Umbilical cord (tissue), 2 donors: ENCODE measurements at places on chromosomes 2 and 18.

GRCh38 chr18:79485788-79486355 lies 90.1 kb downstream of the NFATC1 start:
- DNase-seq = peak; percentile 77

- DNase-seq = no peak
These were observed 58.8 kb downstream of the SPP2 start for GRCh38 chr2:234109321-234109720.

GRCh38 chr2:65281627-65282351 lies 54.2 kb downstream of the ACTR2 start:
- DNase-seq = peak; percentile 56

GRCh38 chr2:33644215-33644614 lies 45.1 kb upstream of the FAM98A start:
- no peak for DNase-seq

- DNase-seq = peak; percentile 58
These were observed at the start of gene EPB41L3 for GRCh38 chr18:5543773-5544389. Gene EPB41L3 (minus strand): TSS chr18:5543997. CDS start chr18:5489183, 54,814 bp downstream.

GRCh38 chr2:74573747-74574562 lies 19.4 kb downstream of the DOK1 start:
- peak; percentile 40 for DNase-seq

DNA sequence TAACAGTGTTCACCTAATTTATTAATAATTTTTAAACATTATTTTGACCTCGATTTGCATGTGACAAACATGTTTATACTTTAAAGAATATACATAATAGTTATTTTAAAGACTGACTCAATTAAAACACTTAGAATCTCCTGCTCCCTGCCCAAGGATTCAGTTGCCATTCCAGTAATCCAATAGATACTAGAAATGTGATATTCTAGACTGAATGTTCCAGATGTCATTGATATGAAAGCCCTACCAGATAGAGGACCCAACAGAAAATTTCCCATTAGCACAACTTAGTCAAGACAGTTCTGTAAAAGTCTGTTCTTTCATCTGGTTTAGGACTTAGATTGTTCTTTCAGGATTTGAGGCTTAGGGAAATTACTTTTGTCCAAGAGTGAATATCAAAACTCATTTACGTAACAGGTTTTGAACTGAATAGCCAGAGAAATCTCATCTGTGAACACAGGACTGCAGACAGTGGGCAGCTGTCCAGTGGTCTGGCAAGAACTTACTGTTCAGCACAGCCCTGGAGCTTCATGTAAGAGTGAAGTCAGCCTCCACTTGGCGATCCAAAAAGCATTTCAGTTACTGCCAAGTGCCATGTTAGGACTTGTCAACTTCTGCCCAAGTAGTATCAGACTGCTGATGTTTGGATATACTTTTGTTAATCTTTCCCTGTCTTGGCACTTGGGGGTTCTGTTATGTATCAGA lies 77.5 kb downstream of the OSBPL6 start:
- DNase-seq = peak; percentile 49

- DNase-seq = no peak
These were observed 7.0 kb downstream of the LPIN1 start for GRCh38 chr2:11753452-11753885.

DNA sequence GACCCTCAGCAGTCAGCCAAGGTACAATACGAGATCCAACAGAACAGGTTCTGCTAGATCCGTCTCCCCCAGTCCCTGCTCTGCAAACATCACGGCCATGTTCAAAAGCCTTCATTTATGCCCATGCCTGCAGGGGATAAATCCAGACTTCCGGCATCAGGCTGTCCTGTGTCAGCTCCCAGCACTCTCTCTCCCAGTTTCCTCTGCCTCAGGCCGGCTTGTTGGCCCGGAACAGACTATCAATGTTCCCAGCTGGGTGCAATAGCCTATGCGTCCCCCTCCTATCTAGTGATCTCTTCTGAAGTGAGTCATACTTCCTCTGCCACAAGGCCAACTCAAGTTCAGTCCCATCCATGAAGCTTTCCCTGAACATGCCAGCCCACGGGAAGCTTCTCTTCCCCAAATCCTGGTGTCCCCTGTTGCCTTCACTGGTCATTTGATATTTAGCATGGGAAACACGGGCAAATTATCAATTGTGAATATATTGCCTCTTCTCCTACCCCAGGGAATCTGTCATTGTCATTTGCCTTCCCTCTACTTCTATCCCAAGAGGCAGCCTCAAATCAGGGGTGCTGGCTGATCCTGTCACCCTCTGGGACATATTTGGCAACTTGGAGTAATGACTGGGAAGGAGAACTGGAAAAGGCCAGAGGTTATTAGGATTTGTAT lies 51.1 kb downstream of the CAPN13 start:
- DNase-seq = peak; percentile 15

DNA sequence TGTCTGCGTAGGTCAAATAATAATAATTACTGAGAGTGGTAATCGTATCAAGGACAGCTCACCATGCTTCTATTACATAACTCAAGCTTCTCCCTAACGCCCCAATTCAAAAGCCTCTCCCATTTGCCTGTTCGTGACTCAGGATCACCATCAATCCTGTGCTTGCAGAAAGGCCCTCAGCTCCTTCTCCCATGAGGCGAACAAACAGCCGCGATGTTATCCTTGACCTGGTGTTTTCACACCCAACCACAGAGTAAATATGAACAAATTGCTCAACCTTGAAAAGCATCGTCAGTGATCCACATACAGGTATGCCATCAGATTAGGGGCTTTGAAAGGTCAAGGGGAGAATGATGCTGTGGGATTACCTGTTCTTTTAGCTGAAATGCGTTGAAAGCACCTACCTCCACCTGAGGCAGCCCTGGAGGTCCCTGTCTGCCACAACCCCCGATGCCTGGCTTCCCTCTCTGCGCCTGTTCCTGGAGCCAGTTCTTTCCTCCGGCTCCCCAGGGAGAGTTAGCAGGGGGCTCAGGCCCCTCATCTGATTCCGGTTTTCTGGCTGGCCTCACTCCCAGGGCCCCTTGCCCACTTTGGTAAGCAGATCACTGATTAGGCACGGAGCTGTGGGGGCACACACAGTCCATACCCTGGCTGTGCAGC lies 39.1 kb upstream of the ODC1 start:
- no peak for DNase-seq

DNA sequence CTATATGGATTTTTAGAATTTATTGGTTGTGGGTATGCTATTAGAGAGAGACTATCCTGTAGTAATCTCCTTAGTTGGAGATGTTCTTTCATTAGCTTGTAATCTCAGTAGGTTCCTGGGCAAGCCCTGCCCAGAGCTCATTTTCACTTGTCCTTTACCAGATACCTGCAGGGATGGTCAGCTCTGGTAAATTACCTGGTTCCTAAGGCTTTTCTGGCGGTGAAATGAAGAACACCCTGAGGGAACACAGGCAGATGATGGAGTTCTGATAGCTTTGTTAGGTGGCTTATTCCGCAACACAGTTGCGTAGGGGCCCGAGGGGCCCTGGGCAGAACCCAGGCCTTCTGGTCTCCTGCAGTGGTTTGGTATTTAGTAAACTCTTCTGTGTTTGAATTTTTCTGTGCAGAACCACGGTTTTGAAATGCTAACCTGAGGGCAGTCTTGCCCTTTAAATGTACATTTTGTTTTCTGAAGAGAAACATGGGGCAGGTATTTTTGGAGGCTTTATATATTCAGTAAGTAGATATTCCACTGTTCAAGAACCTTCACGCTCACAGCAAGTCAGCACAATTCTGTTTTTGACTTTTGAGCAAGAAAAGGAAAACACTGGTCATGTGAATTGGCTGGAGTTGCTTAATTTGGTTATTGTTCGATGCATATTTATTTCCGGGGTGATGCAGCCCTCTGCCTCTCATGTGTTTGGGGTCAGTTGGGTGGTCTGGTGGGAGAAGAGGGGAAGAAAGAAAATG lies 22.4 kb downstream of the ZNF532 start:
- no peak for DNase-seq

DNA sequence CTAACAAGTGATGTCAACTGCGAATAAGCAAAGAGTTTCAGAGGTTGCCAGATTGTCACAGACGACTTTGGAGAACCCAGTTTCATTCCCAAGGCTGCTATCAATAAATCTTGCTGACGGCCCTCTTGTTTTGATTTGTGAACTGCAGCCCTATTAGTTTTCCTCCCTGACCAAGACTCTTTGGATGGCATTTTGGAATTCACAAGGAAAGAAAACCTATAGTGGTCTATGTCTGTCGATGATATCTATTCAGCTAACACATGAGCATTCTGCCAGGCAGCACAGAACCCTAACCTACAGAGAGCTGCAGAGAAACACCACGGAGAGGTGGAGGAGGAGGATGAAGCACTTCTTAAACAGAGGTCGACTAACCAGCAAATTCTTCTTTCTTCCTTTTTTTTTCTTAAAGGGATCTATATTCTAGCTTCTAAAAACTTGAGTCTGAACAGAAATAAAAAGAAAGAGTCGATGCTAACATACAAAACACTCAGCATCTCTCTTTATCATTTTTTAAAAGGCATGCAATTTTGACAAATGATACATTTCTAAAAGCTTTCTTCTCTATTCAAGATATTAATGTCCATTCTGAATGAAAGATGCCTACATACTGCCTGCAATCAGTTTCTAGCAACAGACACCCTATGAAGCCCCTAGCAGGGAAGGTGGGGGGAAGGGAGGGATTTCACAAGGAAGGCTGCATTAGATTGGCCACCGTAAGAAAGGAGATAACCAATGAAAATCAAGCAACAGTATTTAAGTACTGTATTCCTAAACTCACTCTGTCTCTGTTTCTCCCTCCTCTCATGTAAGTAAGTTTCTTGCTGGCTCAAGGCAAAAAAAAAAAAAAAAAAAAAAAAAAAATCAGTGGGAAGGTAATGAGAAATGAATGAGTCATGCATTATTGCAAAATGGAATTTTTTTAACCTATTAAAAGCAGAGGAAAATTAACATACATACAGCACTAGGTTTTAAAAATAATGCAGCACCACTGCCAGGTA lies 83.0 kb upstream of the CHRNA1 start:
- DNase-seq = peak; percentile 96
